ENCODE measurements at places on chromosomes 11 and 22. TPM values are rescaled to one million over a fixed set of nuclear protein-coding genes. Genes with fewer than 3 reads are reported as not detected.

The SMIM35 gene
- total RNA-seq = not detected

The APOL4 gene
- total RNA-seq = 2.1 TPM

The TMPRSS4 gene
- not detected for total RNA-seq

The SEPTIN3 gene
- total RNA-seq = not detected

DNA sequence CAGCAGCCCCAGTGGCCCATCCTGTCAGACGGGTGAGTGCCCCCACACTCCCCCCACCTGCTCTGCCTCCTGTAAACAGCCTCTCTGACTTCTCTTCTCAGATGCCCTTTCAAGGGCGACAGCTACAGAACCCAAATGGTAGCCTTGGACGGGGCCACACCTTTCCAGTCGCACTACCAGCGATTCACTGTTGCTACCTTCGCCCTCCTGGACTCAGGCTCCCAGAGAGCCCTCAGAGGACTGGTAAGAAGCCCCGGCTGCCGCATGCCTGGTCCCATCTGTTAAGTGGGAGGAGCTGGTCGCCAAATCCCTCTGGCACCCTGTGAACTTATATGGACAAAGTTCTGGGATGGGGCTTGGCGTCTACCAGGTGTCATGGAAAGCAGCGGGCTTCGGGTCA, 6.2 kb downstream of the ZP1 start:
- H3K36me3 ChIP-seq = no peaks in the 10 kb centered on the region
- no peak overlapping the region for H3K27ac ChIP-seq
- H3K27me3 ChIP-seq = no peaks in the 10 kb centered on the region
- H3K4me1 ChIP-seq = no peaks in the 10 kb centered on the region
- no peak for DNase-seq

DNA sequence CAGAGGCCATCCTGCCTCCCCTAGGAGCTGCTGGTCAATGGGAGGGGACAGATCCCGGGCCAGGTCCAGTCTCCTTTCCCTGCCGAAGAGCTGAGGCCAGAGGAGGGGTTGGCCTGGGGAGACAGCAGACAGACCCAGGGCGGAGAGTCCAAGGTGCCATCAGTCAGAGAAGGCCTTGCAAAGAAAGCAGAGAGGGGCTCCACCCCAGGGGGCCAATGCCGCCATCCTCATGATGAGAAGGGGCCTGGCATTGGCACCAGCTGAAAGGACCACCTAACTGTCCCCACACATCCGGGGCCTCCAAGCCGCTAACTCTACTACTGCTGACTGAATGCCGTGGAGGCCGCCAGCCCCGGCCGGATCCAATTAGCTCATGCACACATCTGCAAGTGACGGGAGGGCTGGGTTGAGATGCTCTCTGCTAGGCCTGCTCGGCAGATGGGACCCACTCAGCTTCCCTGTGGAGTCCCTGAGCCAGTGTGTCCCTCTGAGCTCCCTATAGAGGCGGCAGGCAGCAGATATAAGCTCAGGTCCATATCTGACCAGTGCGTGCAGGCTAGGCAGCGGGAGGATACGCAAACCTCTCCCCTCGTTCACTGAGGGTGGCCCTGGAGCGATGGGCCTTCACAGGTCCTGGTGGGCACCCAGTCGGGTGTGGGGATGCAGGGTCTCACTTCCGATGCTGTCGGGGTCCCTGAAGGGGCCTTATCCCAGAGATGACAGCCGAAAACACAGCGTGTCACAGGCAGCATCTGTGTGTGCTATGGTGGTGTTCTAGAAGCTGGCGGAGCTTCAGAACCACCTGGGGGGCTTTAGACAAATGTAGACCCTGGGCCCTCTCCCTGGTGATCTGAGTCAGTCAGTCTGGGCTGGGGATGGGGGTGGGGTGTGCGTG, 183.9 kb downstream of the CTTN start:
- no peaks in the 10 kb centered on the region for H3K4me1 ChIP-seq
- H3K4me3 ChIP-seq = no peak overlapping the region
- no peak for DNase-seq
- no peaks in the 10 kb centered on the region for H3K36me3 ChIP-seq
- H3K27me3 ChIP-seq = no peaks in the 10 kb centered on the region

DNA sequence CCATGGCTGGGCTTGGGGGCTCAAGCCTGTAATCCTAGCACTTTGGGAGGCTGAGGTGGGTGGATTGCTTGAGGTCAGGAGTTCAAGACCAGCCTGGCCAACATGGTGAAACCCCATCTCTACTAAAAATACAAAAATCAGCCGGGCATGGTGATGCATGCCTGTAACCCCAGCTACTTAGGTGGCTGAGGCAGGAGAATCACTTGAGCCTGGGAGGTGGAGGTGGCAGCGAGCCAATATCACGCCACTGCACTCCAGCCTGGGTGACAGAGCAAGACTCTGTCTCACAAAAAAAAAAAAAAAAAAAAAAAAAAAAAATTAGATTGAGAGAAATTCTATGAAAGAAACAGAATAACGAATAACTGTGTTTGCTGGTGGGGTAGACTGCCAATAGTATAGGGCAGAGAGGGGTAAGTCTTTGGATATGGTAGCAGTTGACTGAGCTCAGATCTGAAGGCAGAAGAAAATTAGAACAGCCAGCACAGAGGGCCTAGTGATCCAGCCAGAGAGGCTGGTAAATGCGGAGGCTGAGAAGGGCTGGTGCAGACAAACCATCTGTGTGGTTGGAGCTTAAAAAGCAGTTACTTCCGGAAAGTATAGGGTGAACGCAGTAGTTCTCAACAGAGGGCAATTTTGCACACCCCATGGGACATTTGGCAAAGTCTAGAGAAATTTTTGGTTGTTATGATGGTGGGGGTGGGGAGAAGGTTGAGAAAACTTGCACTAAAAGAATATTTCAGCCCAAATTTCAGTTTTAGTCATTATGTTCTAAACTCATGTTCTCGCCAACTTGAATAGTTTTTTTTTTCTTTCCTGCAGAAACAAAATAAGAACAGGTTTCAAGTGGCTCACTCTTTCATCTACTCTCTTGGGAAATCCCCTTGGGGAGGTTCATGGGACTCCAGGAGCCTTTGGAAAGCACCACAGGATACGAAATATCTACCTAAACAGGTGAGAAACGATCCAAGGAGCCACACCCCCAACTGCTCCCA, 1.6 kb upstream of the HORMAD2 start:
- no peaks in the 10 kb centered on the region for H3K4me1 ChIP-seq
- H3K4me3 ChIP-seq = no peak overlapping the region
- no peak overlapping the region for H3K27ac ChIP-seq
- DNase-seq = no peak

GRCh38 chr11:94271885-94272372, 32.5 kb upstream of the IZUMO1R start:
- no peaks in the 10 kb centered on the region for H3K4me1 ChIP-seq
- no peaks in the 10 kb centered on the region for H3K36me3 ChIP-seq
- H3K27me3 ChIP-seq = no peaks in the 10 kb centered on the region
- no peak overlapping the region for H3K27ac ChIP-seq
